ENCODE measurements at places on chromosomes 11 and 22. TPM values are rescaled to one million over a fixed set of nuclear protein-coding genes. Genes with fewer than 3 reads are reported as not detected.

The APIP gene
- total RNA-seq, result 26.9 TPM

The NLRP14 gene
- total RNA-seq, result 0.07 TPM

The IL17REL gene
- total RNA-seq, result 0.34 TPM

- no peak for DNase-seq
These were observed 6.6 kb upstream of the RASGRP2 start for GRCh38 chr11:64750361-64751054.

- no peak for DNase-seq
These were observed 148.1 kb downstream of the FAM76B start for GRCh38 chr11:95641495-95641894.

- no peak for DNase-seq
These were observed 122.7 kb downstream of the BUD13 start for GRCh38 chr11:116650052-116650451.
